ENCODE measurements at places on chromosomes 7 and 10.

GRCh38 chr7:127862525-127862924, 168.7 kb downstream of the LRRC4 start:
- no peak for DNase-seq

DNA sequence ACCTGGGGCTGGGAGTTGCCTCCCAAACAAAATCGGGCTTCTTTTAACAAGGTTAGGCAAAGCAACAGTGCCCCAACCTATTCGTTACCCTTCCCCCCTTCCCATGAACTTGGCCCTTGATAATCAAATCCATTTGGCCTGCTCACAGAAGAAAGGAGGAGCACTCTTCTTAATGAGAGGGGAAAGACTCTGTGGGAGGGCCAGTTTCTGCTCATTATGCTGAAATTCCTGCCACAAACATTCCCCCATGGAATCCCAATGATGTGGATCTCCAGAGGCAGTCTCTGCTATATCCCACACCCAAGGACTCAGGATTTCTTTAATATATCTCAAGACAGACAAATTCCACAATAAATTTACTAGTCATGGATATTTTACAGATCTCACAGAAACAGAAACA, 43.0 kb downstream of the LSM5 start:
- DNase-seq = no peak

DNA sequence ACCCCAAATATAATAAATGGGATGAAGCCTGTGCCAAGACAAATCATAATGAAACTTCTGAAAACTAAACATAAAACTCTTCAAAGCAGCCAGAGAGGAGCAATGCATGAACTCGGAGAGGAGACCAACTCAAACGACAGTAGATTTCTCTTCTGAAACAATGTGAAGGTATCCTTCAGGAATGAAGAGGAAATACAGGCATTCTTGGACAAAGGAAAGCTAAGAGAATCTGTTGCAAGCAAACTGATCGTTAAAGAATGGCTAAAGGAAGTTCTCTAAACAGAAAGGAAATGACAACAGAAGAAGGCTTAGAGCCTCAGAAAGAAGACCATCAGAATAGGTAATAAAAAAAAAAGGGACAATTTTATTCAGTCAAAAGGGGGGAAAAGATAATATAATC, 6.6 kb downstream of the GNA12 start:
- no peak for DNase-seq

- DNase-seq = peak; percentile 56
These were observed 74.7 kb downstream of the CACNB2 start for GRCh38 chr10:18214691-18215563.

DNA sequence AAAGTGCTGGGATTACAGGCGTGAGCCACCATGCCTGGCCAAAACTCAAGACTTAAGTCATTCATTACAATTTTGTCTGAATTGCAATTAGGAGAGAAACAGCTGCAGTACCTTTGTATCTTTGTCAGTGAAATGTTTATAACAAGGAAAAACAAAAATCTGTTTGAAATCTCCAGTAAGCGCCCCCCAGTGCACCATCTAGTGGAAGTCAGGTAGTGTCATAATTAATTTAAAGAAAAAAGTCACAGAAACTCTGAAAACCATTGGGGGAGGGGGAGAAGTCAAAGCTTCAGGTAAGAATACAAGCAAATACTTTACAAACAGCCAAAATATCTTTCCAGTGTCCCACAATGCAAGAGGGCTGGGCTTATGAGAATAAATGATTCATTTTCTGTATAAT, 2.8 kb downstream of the MPP7 start:
- DNase-seq = peak; percentile 11

Measured in HCEC 1CT (cell line).